ENCODE measurements at places on chromosomes 4 and X. TPM values are rescaled to one million over a fixed set of nuclear protein-coding genes. Genes with fewer than 3 reads are reported as not detected.

DNA sequence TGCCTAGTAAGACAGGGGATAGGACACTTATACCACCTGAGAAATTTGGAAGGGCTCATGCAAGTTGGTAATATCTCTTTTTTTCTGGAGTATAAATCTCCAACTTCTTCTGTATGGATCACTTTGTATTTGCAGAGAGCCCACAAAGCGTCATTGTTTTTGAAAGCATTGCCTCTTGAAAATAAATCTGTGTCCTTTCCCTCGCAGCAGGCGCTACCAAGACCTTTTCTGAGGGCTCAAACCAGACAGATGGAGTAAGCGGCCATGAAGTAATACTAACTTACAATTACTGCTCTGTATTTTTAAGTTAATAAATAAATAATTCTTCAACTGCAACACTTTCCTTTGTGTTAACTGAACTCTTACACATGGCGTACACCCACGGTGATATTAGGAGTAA lies 56.0 kb upstream of the FBXW7 start:
- H3K4me3 ChIP-seq: no peak overlapping the region
- no peak overlapping the region for H3K27ac ChIP-seq
- no peaks in the 10 kb centered on the region for H3K36me3 ChIP-seq
- H3K27me3 ChIP-seq: no peaks in the 10 kb centered on the region

- no peaks in the 10 kb centered on the region for H3K4me1 ChIP-seq
- no peaks in the 10 kb centered on the region for H3K27me3 ChIP-seq
- no peak overlapping the region for H3K4me3 ChIP-seq
- DNase-seq: no peak
Observed at GRCh38 chrX:13890806-13891205, 73.9 kb upstream of the GPM6B start.

The FAM47E gene
- total RNA-seq: 17.5 TPM

The HPSE gene
- total RNA-seq: 2.7 TPM

DNA sequence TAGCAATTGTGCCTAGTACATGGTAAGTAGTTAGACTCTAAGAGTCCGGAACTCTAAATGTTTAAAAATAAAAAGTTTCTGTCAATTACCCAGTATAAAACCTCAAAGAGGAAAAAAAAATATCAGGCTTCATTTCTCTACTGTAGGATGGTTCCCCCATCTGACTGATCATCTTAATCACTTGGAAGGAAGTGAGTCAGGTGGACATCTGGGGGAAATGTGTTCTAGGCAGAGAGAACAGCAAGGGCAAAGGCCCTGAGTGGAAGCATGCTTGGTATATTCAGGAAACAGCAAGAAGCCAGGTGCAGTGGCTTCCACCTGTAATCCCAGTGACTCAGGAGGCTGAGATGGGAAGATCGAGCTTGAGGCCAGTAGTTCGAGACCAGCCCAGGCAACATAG lies 2.9 kb upstream of the EIF1AX start:
- H3K4me3 ChIP-seq: no peak overlapping the region
- no peaks in the 10 kb centered on the region for H3K27me3 ChIP-seq
- no peak for DNase-seq
- no peaks in the 10 kb centered on the region for H3K36me3 ChIP-seq

The DMRTC1 gene
- not detected for total RNA-seq

- DNase-seq: no peak
- no peaks in the 10 kb centered on the region for H3K36me3 ChIP-seq
- H3K27ac ChIP-seq: no peak overlapping the region
Observed at GRCh38 chr4:48032721-48033120, 16.1 kb downstream of the NIPAL1 start.

Measured in upper lobe of left lung (tissue), 6 donors.